Sciatic nerve (tissue), 2 donors: ENCODE measurements at places on chromosomes 7 and 10.

DNA sequence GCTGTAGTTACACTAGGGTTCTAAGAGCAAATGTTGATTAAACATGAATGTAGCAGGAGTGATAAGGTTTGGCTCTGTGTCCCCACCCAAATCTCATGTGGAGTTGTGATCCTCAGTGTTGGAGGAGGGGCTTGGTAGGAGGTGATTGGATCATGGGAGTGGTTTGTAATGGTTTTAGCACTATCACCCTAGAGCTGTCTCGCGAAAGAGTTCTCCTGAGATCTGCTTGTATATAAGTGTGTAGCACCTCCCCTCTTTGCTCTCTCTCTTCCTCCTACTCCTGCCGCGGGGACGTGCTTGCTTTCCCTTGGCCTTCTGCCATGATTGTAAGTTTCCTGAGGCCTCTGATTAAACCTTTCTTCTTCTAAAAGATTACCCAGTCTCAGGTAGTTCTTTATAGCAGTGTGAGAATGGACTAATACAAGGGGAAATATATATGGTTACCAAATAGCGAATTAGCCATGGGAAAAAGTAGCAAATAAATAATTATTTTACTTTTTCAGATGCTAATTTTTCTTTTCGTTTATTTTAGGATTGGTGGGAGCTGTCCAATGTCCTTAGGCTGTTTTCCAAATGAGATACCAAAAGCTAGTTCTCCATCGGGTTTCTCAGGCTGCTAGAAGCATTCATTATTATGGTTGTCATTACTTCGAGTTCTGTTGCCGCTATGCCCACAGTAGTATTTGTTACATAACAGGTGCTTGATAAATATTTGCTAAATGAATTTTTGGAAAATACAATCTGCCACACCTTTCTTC, 58.7 kb downstream of the PTEN start:
- no peak for DNase-seq

DNA sequence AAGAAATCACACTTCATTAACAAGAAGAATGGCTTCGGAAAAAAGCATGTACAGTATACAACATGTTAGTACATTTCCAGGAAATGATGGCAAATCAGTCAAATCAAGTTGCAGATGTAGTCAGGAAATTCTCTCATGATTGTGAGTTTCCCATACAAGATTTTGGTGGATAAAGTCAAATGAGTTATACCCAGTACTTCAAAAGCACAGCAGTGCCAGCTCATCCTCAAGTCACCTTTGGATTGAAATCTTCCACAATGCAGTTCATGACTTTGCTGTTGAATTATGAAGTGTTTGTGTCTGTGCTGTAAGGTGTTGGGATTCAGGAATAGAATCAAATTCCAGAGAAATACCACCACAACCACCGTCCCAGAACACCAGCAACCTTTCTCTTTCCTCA, 301.3 kb upstream of the BMPER start:
- DNase-seq = no peak

- no peak for DNase-seq
Observed at GRCh38 chr7:55006499-55006898, 12.3 kb upstream of the EGFR start.

DNA sequence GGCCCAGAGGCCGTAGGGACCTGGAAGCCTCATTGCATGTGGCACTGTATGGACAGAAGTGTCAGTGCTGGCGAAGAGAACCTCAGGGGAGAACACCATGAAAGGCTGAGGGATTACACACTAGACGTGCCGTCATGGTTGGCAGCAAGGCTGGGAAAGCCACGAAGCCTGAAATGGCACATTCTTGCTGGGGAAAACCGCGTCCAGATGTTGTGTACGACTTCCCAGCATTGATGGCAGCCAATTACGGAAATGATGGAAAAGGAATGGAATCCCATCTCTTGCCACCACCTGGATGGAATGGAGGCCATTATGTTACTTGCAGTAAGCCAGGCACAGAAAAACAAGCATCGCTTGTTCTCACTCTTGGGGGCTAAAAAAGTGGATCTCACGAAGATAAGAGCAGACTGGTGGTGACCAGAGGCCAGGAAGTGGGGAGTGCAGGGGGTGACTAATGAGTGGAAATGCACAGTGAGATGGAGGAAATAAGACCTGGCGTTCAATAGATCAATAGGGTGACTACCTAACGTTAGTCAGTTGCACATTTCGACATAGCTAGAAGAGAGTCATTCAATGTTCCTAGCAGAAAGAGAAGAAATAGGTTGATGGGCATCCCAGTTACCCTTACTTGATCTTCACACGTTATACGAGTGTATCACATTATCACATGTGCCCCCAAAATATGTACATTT, 14.6 kb upstream of the PWWP2B start:
- no peak for DNase-seq

GRCh38 chr10:36669615-36670352, 455.6 kb upstream of the ANKRD30A start:
- no peak for DNase-seq
